ENCODE measurements at places on chromosomes 12 and 14.

GRCh38 chr12:11697670-11698387 is 48.4 kb downstream of the ETV6 start:
- DNase-seq = no peak

DNA sequence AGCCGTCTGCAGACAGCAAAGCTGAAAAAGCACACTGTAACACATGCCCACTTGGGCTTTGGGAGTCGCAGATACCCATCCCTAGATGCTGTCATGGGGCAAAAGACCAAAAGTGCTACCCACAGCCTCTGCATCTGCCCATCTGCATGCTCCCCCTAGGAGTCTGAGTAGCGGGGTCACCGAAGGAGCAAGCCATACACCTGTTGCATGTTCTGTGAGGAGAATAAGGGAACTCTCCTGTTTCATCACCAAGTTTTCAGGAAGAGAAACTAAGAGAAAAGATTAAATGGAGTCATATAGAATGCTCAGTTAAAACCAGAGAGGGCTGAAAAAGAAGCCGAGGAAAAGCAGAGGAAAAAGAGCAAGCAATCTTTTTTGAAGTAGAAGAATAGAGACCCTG is 13.7 kb upstream of the ST8SIA1 start:
- no peak for DNase-seq

- peak; percentile 55 for DNase-seq
Measured at GRCh38 chr12:75526655-75527511, 15.5 kb upstream of the KRR1 start.

DNA sequence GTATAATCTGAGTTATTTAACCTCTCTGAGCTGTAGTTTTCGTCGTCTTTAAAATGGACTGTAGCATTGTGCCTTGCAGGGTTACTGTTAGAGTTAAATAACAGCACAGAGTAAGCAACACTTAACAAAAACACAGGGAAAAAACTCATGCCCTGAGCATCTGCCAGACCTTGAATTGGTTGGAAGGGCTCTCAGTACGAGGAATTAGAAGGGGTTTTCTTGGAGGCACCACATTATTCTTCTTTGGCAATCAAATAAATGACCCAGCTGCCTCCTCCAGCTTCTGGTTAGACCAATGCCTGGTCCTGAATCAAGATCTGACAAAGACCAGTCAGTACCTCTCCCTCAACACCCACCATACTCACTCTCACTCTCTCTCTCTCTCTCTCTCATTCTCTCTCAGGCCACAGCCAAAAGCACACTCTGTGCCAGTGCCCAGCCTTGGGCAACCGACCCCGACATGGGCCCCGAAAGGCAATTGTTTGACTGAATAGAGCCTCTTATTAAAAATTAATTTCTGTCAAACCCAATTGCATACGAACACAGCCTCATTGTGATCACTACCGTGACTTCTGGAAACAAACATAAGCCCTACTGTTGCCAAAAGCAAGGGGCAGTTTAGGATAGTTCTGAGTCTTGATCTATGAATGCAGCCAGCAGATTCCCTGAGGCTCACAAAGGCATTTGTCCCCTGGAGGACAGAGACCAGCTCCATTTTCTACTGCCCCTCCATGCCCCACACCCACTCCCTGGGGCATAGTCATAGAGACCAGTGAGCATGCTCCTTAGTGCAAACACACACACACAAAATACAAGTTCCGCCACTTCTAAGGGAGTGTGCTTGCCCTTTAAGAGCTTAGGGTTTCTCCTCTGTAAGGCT is 23.9 kb downstream of the DUSP6 start:
- DNase-seq = no peak

- DNase-seq = no peak
Measured at GRCh38 chr12:75528272-75528671, 16.9 kb upstream of the KRR1 start.

- DNase-seq = no peak
Measured at GRCh38 chr12:116591855-116592637, 32.9 kb downstream of the MAP1LC3B2 start.

- DNase-seq = no peak
Measured at GRCh38 chr14:30115756-30116155, 188.1 kb upstream of the PRKD1 start.

- DNase-seq = no peak
Measured at GRCh38 chr14:45373877-45374276, 120.9 kb upstream of the MIS18BP1 start.

GRCh38 chr14:69318901-69319475 is 59.0 kb downstream of the GALNT16 start:
- no peak for DNase-seq

GRCh38 chr14:100895411-100895810 is 8.1 kb downstream of the RTL1 start:
- DNase-seq = no peak

- no peak for DNase-seq
Measured at GRCh38 chr12:101780599-101780998, 41.3 kb upstream of the SYCP3 start.

GRCh38 chr14:57502586-57503254 is 9.1 kb upstream of the CCDC198 start:
- no peak for DNase-seq

GRCh38 chr14:87992718-87993628 is at the start of gene GALC:
TSS of gene GALC (minus strand) at chr14:87993182. CDS start at chr14:87993164, 18 bp downstream.
- peak; percentile 68 for DNase-seq

- DNase-seq = no peak
Measured at GRCh38 chr12:43233861-43234260, 318.1 kb downstream of the ADAMTS20 start.

GRCh38 chr12:6198051-6198450 is 2.1 kb upstream of the CD9 start:
- DNase-seq = no peak

DNA sequence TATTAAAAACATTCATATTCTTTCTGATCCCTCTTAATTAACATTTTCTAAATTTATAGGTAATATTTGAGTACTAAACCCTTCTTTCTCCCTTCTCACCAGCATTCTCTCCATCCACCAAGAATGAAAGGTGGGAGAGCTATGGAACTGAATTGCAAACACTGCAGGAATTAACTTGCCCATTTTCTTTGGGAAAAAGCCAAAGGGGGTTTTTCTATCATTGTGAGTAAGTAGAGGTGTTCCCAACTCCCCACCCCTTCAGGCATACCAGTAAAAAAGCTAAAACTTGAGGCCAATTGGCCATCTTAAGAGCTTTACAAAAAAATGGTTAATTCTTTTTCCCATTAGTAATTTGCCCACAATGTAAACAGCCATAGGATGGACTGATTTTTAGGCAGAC is 23.7 kb downstream of the PCNX1 start:
- DNase-seq = no peak

DNA sequence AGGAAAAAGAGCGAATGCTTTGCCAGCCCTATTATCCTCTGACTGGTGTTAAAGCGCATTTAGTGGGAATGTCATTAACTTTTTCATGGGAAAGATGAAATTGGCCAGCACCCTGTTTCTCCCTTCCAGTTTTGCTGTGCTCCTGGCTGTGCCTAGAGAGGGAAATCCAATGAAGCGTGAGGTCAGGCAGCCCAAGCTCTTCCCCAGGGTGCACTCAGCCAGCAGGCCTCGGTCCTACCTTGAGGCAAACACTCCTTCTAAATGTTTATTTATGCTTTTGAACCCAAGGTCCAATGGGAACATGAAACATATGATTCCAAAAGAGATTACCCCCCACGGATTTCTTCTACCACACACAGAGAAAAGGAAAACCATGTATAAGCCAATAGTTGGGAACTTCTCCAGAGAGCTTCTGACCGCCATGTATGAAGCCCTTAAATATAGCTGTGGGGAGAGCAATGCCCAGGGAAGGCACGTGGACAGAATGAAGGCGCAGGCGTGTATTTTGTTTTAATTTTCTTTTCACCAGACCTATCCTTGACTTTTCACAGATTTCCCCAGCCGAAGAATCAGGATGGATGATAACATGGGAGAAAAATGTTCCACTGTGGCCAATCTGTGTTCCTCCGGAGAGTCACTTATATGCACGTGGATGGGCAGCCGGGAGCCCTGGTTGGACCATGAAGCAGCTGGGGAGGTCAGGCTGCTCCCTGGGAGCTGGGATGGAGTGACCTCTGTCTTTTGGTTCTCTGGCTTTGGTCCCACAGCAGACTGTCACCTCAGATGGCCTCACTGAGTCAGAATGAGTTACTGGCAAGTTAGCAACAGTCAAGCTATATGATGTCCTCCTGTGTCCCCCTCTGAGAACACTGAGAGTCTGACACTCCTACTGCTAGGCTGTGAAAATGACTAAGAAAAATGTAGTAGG is 37.3 kb downstream of the GPR135 start:
- no peak for DNase-seq

GRCh38 chr14:60125918-60126317 is 34.2 kb downstream of the PCNX4 start:
- no peak for DNase-seq

DNA sequence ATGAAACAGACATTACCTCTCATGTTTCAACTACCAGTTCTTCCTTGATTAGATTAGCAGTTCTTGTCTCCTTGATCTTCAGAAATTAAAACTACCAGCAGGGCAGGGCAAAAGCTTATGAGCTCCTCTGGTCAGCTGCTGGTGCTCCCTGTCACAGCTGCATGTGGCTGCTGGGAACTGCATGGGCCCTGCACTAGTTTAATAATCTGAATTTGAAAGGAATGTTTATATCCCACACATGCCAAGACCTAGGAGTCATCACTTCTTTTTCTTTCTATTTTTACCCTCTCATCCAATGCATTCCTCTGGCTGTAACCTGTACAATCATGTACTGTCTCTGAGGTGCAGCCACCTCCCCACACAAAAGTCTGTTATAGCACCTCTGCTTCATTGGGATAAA is 73.9 kb downstream of the ARMH4 start:
- no peak for DNase-seq

DNA sequence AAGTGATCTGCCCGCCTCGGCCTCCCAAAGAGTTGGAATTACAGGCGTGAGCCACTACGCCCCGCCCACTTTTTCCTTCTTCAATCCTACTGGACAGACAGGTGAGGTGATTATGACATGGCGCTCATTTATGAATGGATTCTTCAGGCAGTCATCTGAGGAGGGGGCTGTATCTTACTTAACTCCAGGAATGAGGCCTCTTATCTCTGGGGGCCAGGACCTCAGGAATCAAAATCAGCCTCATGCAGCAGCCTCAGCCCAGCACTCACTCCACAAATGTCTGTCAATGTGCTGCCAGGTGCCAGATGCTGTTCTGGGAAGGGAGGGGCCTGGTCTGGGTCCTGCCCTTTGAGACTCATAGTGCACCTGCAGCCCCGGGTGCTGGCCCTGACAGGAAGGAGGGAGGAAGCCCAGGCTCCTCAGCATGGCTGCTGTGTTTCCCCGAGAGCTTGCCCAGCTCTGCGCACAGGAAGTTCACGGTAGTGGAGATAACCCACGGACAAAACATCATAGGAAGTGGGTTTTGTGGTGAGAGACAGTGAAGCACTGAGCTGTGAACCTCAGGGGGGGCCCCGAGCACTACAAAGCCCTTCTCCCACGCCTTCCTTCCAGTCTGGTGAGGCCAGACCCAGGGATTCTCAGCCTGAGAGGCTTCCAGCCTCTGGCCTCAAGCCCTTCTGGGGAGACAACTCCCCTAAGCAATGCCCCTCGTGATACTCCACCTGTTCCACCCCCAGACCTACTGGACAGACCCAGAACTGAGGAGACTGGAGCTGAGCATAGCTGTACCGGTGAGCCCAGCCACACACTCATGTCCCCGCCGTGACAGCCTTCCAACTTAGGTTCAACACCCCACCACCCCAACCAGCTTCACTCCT is 22.3 kb downstream of the GALNT6 start:
- DNase-seq = no peak

- no peak for DNase-seq
Measured at GRCh38 chr14:69854598-69854997, 24.6 kb upstream of the SMOC1 start.

DNA sequence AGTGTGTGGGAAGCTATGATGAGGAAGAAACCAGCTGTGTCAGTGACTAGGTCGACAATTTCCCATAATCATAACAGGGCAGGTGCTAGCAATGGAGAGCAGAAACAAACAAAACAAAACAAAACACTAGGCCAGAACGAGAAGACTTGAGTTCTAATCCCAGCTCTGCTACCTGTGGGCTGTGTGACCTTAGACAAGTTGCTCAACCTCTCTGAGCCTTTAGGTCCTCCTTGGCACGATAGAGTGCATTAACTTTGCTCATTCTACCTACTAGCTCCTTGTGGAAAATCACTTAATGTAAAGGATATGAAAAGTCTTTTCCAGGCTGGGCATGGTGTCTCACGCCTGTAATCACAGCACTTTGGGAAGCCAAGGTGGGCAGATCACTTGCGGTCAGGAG is 11.2 kb downstream of the HHIPL1 start:
- DNase-seq = no peak

DNA sequence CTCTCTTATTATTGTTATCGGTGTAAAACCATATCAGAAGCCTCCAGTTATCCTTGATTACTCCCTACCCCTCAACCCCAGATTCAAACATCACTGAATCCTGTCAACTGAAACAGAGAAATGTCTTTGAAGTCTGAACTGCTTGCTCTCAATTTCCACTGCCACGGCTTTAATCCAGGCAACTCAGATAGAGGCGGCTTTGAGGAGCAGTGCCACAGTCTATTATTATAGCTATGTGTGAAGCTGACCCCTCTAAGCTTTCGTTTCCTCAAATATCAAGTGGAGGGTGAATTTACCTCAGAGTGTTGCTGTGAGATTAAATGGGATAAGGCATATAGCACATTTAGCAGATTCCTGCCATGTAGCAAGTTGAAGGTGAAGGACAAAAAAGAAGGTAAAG is 49.0 kb upstream of the PDE3A start:
- DNase-seq = no peak

GRCh38 chr14:102390064-102390855 is 27.5 kb downstream of the TECPR2 start:
- no peak for DNase-seq

DNA sequence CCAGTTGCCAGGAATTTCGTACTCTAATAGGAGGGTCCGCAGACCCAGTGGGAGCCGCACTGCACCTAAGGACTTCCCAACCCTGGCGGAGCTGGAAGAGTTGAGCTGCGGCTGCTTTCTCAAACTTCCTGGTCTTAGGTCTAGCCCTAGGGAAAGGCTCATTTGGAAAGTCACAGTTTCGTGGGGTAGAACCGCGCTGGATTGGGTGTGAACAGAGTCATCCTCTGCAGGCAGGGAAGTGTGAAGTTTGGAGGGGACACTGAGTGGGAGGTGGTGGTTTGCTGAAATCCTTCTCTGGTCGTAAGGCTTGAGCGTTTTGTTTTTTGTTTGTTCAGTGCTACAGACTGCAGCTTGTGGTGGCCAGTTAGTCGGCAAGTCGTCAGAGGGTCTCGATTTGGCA is 18.8 kb downstream of the PRKAB1 start:
- no peak for DNase-seq

All from spinal cord (tissue), 10 donors.